Activated CD8-positive, alpha-beta memory T cell treated with anti-CD3 and anti-CD28 coated beads for 1 hour (primary cell): ENCODE measurements at places on chromosomes 3 and 15.

DNA sequence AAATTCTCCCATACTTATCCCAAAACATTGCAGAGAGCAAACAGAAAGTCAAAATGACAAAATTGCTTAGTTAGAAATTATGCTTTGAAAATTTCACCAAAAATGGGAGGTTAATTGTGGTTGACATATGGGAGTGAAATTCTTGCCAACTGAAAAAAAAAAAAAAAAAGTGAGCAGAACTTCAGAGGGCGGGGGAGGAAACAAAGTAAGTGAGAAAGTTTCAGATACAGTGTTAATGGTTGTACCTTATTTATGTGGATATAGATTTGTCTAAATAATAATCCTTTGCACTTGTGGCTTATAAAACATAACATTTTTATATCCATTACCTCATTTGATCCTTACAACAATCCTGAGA, 91.5 kb upstream of the RAP2B start:
- DNase-seq: no peak

GRCh38 chr15:31387479-31388118, 61.0 kb downstream of the KLF13 start:
- no peak for DNase-seq

GRCh38 chr3:77191014-77191413, 151.1 kb downstream of the ROBO2 start:
- no peak for DNase-seq

DNA sequence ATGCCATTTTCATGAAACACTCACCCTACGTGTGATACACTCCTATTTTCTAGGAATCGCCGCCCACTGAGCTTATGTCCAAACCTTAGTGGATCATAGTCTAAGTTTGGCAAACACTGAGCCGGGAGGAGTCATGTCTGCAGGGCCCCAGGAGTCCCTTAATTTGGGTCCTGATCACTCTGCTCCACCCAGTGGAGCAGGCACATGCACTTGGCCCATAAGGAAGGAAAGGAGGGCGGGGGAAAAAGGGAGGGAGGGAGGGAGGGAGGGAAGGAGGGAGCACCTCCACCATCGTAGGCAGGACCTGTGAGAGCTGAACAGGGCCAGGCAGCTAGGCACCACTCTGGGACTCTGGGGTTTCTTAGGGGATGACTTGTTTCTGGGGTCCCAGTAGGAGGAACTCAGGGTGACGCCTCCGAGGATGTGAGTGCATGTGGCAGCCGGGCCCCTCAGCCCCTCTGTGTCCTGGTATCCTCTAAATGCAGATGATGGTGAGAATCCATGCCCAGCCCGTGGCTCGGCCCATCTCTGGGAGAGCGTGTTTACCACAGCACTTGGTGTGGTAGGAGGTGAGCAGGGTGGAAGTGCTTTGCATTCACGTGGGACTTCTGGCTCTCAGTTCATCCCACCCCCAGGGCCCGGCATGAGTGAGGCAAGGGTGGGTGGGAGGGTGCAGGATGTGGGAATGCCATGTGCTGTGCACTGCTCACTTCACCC, 109.4 kb downstream of the KLF13 start:
- no peak for DNase-seq

GRCh38 chr3:179852142-179852905, 184.4 kb downstream of the PEX5L start:
- DNase-seq: no peak

GRCh38 chr3:49745986-49746385, 22.2 kb upstream of the GMPPB start:
- no peak for DNase-seq

- DNase-seq: no peak
Measured at GRCh38 chr3:150613709-150614480, 10.8 kb downstream of the SELENOT start.

GRCh38 chr3:133938770-133939462, 43.2 kb upstream of the RAB6B start:
- DNase-seq: no peak

DNA sequence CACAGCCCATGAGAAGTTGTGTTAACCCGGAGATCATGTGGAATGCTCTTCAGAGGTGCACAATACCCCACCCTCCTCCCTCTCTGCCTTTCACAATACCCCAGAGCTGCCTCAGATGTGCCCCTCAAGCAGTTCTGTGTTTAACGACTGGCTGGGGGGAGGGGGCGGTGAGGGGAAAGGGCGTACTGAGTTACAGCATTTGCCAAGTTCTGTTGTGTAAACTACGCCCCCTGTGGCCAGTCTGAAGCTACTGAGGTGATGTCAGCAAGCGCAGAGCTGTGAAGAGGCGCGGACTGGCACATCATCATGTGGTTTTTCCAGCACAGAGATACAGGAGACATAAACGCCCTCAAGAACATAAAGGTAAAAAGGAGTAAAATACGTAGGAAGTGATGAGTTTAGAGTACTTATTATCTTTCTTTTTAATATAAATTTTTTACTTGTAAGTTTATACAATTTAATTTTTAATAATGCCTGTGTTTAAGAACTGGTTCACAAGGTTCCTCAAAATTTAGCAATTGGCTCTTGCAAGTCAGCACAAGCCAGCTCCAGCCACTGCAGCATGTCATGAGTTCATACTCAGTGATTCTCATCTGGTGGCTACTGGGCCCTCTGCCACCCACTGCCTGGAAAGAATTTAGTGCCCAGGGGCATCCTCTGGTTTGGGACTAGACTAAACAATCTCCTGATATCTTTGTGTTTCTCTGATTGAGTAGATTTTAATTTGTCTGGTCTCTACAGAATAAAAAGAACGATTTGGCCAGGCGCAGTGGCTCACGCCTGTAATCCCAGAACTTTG, 1.7 kb downstream of the EPB42 start:
- DNase-seq: no peak

- no peak for DNase-seq
Measured at GRCh38 chr3:155494332-155494731, 200.8 kb upstream of the STRIT1 start.

DNA sequence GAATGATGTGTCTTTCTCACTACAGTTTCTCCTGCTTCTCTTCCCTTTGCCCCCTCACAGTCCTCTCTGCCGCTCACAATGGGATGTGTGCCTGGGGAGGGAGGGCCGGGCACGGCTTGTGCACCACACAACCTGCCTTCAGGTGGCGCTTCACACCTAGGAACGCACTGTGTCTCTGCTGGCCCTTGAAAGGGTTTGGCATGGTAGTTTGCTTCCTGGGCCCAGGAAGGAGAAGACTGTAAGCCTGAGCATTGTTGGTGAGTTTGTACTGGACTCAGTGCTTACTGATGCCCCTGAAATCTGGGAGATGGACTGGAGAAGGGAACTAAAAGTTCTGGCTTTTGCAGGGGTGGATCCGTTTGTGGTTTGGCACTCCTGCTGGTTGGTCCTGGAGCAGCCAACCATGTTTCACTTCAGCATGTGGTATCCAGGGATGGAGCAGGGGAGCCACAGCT, 9.2 kb downstream of the ALPK3 start:
- no peak for DNase-seq

GRCh38 chr3:69252631-69253030, 130.2 kb upstream of the LMOD3 start:
- no peak for DNase-seq

- no peak for DNase-seq
Measured at GRCh38 chr15:48437178-48437577, 105.9 kb downstream of the DUT start.

DNA sequence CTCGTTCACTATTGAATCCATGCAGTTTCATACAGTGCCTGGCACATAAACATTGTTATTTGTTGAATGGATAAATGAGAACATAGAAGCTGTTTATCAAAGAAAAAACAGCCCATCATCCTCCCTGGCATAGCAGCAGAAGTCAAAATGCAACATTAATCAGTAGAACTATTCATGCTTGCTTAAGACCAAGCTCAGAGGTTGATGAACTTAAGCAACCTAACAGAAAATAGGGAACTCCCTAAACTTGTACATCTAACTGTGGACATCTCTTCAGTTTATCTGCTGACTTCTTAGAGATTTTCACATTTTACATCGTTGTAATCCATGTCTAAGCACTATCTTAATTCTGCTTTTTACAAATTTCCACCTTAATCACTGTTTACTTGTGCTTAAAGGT, 29.2 kb downstream of the SENP8 start:
- no peak for DNase-seq

GRCh38 chr3:52117537-52117936, 36.7 kb downstream of the POC1A start:
- DNase-seq: no peak

DNA sequence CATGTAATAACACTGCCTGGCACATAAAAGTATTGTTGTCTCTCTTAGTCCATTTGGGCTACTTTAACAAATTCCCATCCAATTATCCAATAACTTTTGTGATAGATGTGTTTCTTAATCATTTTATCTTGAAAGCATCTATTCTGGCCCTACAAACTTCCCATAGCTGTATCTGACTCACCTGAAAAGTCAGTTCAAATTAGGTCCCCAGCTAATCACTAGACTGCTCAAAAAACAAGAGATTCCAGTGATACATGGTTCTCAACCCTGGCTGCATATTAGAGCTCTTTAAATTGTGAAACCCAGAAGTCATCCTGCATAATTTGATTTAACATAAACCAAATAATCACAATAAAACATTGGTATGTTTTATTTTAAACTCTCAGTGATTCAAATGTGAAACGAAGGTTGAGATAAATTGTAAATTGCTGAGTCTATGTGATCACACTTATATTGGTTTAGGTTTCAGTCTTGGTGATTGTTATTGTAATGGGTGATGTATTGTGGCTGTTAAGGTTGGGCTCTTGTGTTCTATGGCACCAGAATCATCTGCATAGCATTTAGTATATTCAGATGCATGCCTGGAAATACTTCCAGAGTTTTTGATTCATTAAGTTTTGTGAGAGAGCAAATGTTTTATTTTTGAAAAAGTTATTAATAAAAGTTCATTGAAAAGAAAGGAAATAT, 268.9 kb upstream of the KCNMB2 start:
- DNase-seq: no peak

DNA sequence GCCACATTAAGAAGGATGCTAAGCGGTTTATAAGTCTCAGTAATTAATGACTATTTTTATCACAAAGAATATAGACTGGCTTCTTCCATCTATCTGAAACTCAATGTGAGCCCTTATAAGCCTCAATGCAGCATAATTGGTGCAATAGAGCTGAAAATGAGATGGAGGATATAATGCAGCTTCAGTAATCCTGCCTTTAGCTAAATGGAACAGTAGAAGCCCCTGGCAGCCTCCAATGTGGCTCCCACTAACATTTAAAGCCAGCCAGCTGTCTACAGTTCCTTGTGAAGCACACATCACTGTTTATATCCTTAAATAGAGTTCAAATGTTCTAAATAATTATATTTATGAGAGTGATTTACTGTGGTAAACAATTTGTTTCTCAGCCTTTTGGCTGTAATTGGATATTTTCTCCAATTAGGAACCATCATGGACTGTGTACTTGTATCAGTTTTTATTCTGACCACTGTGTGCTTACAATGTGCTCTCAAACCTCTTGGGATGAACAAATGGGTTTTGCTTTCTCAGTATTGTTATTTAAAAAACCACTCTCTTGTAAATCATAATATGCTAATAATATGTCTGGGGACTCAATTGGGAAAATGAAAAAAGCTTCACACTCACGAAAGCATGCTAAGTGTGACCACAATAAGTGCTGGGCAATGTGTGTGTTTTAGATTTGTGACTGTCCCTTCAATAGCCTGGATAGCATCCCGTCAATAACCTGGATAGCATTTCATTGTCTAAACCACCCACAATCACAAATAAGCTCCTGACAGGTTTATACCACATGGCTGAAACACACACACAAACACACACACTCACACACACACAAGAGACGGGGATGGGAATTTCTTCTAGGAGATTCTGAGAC, 366.6 kb downstream of the GBE1 start:
- DNase-seq: no peak

- DNase-seq: no peak
Measured at GRCh38 chr3:151012753-151013152, 40.2 kb upstream of the CLRN1 start.

GRCh38 chr3:170992854-170993253, 33.7 kb downstream of the SLC2A2 start:
- DNase-seq: no peak

DNA sequence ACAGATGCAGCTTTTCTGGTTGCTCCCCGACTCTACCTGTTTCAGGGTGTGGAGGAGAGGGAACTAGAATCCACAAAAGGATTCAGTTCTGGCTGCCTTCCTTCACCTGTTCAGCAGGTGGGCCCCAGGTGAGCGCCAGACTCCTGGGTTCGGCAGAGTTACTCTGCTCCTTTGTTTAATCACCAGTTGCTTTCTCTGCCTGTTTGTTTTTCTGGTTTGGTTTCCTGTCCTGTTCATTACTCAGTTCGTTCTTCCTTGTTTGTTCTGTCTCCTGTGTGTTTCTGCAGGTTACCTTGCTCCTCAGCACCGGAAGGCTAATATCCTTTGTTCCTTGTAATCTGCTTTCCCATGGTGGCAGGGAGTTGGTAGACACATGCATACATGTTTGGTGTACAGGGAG, 508.5 kb upstream of the ATP11B start:
- DNase-seq: no peak
